AG09309 (cell line): ENCODE measurements at places on chromosomes 2 and 18.

DNA sequence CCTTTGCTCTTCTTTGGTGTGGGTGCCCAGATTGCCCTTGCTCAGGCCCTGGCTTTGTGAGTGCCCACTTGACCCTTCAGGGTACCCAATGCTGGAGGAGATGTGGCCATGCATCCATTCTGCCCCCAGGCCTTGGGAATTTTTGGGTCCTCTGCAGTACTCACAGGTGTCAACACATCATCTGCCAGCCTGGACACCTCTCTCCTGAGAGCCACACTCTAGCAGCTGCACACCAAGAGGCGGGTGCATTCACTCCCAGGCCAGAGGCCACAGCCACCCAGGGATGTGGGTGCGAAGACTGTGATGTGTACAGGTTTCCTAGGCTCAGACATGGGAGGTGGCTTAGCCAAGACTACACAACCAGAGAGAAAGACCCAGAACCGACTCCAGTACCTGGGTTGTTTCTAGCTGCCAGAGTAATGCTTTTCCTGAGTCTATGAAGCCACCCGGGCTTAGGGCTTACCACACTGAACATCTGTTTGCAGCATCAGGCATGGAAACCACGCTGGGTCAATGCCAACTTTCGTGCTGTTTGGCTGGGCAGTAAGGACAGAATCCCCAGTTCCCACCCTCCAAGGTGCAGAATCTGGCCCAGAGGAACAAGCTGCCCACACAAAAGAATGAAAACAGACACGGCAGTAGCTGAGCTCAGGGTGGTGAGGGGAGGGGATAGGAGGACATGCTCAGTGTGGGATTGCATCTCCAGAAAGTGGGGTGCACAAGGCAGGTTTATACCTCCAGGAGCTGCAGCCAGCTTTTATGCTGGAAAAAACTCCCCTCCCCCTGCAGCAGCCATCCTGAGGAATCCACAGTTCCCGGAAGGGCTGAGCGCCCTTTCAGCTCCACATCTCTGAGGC, 40.1 kb downstream of the KCNF1 start:
- no peak for DNase-seq

- DNase-seq, result no peak
Measured at GRCh38 chr2:71313016-71313766, 18.4 kb upstream of the ZNF638 start.

GRCh38 chr2:71275939-71276310, 49.0 kb upstream of the PAIP2B start:
- DNase-seq, result no peak

GRCh38 chr18:12658426-12659138, 675 bp upstream of the SPIRE1 start:
- no peak for DNase-seq

- no peak for DNase-seq
Measured at GRCh38 chr2:88711289-88711688, 19.8 kb downstream of the RPIA start.

DNA sequence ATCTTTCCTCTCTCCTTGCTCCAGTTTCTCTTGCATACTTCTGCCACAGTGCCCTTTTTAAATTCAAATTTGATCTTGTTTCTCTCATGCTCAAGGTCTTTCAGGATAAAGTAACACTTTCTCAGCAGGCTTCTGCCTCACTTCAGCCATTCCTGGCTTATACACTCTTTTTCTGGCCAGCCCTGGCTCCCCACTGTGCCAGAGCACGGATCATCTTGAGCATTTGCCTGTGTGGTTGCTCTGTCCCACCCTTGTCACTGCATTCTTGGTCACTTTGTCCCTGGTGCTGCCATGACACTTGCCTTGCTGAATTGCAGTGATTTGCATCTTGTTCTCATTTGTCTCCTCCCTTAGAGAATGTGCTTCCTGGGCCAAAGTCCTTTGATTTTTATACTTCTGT, 634.3 kb downstream of the TMEM182 start:
- no peak for DNase-seq

GRCh38 chr2:216279459-216279858, 92.8 kb downstream of the MARCHF4 start:
- peak; percentile 20 for DNase-seq

DNA sequence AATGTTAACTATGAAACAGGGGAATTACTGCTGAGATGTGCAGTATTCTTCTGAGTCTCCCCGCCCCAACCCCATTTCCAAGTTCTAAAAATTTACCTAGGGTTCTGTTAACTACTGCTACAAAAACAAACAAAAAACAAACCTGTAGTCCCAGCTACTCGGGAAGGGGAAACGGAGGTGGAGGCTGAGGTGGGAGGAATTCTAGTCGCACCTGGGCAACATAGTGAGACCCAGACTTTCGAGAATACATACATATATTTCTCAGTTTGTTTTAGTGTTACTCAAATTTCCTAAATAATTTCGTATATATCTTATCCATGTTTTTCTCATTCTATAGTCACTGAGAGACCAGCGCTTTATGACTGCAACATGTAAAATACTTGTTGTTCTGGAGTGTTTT, 989 bp downstream of the STAM2 start:
- no peak for DNase-seq

DNA sequence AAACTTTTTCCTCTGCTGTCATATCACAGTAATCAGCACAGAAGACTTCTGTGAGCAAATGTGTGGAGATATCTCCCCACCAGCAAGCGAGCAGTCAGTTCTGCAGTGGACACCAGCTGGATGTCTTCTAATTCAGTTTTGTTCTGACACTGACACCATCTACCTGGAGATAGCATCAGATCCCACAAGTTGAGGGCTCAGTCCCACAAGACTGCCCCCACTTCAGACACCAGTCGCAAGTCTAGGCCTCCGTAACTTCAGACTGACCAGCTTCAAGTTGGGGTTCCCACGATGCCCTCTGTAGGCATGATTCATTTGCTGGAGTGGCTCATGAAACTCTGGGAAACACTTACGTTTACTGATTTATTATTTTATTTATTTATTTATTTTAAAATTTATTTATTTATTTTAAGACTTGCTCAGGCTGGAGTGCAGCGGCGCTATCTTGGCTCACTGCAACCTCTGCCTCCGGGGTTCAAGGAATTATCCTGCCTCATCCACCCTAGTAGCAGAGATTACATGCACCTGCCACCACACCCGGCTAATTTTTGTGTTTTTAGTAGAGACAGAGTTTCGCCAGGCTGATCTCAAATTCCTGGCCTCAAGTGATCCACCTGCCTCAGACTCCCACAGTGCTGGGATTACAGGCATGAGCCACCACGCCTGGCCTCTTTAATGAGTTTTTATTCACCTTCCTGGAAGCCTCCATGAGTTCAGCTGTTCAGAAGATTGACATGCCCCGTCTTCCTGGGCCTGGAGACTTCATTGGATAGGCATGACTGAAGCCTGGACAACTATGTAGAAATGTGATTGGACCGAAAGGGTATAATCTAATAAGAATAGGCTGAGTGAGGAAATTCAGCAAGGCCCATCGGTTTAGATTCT, 55.7 kb downstream of the PAPOLG start:
- DNase-seq, result no peak

DNA sequence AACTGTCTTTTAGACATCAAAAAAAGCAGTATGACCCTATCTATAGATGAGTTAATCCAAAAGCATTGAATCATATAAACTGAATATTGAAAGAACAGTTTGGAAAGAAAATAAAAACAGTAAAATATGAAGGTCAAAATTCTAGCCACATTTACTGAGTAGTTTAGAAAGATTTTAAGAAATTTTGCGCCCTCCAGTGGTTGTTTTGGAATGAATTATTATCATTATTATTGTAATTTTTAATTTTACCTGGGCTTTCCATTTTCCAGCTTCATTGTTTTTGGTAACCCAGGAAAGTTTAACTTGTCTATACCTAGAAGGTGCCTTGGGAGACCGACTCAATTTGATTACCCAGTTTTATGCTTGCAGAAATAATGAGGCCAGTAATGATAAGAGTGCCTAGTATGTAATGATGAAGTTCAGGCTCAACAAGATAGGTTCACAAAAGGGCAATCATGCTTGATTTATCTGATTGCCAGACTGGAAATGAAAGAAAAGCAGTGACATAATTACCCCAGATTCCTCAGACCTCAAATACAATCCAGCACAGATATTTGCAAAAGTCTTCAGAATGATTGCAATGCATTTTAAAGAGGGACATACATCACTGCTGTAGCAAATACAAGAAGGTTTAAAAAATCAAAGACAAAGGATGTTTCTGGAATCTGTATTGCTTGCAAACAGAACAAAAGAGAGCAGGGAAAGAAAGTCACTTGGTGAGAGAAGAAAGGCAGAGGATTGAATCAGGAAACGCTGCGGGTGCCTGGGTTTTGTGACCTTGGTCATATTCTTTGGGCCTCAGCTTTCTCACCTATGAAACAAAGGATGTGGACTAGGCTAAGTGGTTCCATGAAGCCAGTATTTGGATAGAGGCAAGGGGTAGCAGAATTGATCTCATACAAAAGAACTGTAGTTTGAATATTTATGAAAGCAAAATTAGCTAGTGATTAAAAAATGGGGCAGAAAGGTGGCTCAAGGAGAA, 153.8 kb downstream of the MAP2 start:
- DNase-seq, result no peak

DNA sequence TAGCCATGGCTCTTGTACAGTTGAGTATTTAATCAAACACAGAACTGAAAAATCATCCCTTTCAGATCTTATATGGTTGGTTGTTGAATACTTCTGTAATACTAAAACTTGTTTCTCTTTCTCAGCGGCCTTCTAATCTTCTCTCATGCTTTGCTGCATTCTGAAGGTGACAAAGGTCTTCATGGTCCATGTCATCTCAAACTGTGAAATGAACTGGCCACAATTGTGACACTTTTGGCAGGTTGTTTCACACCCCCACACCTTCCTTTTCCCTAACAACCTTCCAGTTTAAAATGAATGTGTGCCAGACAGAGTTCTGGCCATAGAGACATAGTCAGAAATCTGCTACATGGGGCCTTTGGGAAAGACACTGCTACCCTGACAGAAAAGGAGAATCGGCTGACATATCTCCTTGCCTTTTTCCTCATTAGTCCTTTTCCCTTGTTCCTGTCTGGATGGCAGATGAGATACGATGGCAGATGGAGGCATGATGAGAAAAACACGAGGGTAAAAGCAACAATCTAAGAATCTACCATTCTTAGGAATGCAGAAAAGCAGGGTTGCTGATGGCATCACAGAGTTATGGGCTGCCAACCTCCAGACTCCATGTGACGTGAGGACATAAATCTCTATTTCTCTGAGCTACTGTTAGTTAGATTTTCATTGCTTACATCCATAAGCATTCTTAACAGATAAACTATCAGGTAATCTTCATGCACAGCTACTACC, 106.5 kb downstream of the PIGN start:
- DNase-seq, result no peak
